ENCODE measurements at places on chromosomes 6 and 20. TPM values are rescaled to one million over a fixed set of nuclear protein-coding genes. Genes with fewer than 3 reads are reported as not detected.

Gene PPP1R14C
- total RNA-seq = 13.6 TPM

DNA sequence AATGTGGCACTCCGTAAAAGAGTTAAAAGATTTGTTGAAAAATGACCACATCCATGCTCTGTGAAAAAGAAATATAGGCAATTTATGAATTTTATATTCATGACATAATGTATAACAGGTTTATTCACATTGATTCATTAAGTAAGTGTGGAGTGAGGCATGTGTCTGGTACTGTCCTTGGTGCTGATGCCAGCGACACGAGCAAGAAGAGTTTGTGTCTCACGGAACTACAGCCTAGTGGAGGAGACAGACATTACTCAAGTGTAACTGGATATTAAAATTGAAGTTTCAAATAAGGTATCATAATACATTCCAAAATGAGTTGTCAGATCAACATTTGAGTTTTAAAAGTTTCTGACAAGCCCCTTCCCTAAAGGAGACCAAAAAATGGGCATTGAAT, 158.2 kb upstream of the PRND start:
- no peaks in the 10 kb centered on the region for H3K4me1 ChIP-seq
- no peak for DNase-seq
- H3K36me3 ChIP-seq = no peaks in the 10 kb centered on the region
- H3K27me3 ChIP-seq = no peaks in the 10 kb centered on the region

Gene GPLD1
- total RNA-seq = 1.7 TPM

Gene SLC32A1
- total RNA-seq = not detected

Gene NKX2-2
- not detected for total RNA-seq

Gene BMP7
- 2.5 TPM for total RNA-seq

DNA sequence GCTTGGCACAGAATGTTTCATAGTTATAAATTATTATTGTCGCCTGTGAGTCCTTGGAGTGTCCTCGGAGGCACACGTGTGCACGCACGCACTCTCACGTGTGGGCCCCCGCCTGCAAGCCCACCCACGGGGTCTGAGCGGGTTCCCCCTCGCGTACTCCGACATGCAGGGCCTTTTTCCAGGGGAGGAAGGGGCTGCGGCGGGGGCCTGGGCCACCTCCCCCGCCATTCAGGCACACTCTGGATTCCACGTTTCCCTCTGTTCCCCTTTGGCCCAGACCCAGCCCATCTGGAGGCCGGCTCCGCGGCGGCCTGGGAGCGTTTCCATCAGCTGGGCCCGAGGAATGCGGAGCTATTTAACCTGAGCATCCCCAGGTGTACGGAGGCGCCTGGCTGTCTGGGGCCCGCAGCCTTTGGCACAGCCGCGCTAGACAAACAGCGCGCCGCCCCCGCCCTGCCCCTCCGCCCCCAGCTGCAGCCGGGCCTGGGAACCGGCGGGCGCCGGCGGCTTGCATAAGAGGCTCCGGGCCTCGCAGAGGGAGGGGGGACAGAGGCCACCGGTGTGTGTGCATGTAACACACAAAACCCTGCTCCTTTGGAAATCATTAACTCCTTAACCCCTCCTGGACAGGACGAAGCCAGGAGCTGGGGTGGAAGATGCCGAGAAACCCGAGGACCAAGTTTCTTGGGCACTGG, 3.3 kb downstream of the ID1 start:
- H3K4me3 ChIP-seq = no peak overlapping the region
- H3K27ac ChIP-seq = peak overlapping the region; percentile 90
- no peaks in the 10 kb centered on the region for H3K27me3 ChIP-seq

GRCh38 chr20:61988665-61989064, 77.0 kb downstream of the TAF4 start:
- no peak overlapping the region for H3K27ac ChIP-seq
- no peaks in the 10 kb centered on the region for H3K27me3 ChIP-seq
- no peak overlapping the region for H3K4me3 ChIP-seq
- no peaks in the 10 kb centered on the region for H3K4me1 ChIP-seq
- DNase-seq = no peak
